Liver (tissue), 10 donors: ENCODE measurements at places on chromosomes 12 and 14.

GRCh38 chr12:7892186-7892980, 19.7 kb upstream of the SLC2A14 start:
- H3K27ac ChIP-seq: no peak overlapping the region
- H3K4me1 ChIP-seq: peaks cover 5% of the 10 kb centered on the region
- no peak overlapping the region for H3K4me3 ChIP-seq

DNA sequence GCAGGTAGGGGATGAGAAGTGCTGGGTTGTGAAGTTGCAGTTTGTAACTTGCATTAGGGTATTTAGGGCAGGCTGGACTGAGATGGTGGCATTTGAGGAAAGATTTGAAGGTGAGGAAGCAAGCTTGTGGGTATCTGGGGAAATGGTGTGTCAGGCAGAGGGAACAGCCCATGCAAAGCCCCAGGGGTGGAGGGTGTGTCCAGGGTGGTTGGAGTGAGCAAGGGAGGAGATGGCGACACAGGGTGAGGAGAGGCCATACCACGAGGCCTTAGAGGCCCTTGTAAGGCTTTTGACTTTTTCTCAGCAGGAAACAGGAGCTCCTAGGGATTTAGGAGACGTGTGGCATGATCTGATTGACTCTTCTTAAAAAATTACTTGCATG, 136.9 kb downstream of the NUAK1 start:
- H3K27ac ChIP-seq: no peak overlapping the region
- no peak for DNase-seq
- H3K36me3 ChIP-seq: no peaks in the 10 kb centered on the region
- no peaks in the 10 kb centered on the region for H3K4me1 ChIP-seq
- H3K27me3 ChIP-seq: no peaks in the 10 kb centered on the region
- no peak overlapping the region for H3K4me3 ChIP-seq

GRCh38 chr14:56324454-56324853, 206.2 kb downstream of the PELI2 start:
- no peak for DNase-seq
- H3K27ac ChIP-seq: no peak overlapping the region
- H3K27me3 ChIP-seq: no peaks in the 10 kb centered on the region
- H3K36me3 ChIP-seq: no peaks in the 10 kb centered on the region

DNA sequence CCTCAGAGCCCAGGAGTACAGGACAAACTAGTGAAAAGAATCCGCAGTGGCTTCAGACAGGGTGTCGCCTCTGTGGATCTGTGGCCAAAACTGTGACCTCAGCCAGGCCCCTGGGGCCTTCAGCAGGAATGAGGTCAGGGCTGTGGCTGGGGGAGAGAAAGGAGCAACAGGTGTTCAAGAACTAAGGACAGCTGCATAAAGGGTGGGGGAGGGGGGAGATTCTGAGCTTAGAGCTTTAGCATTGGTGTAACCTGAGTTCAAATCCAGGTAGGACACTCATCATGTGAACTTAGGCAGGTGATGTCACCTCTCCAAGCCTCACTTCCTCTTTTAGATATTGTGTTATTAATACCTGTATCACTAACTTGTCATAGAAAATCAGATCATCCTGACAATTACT, 40.9 kb upstream of the CORO1C start:
- H3K36me3 ChIP-seq: no peaks in the 10 kb centered on the region
- peaks cover 4% of the 10 kb centered on the region for H3K4me1 ChIP-seq

- no peak overlapping the region for H3K27ac ChIP-seq
- H3K4me1 ChIP-seq: no peaks in the 10 kb centered on the region
- no peak for DNase-seq
- no peaks in the 10 kb centered on the region for H3K27me3 ChIP-seq
- no peaks in the 10 kb centered on the region for H3K36me3 ChIP-seq
Measured at GRCh38 chr12:107493135-107493494, 192.5 kb upstream of the PWP1 start.

GRCh38 chr12:57444744-57445143, 10.2 kb downstream of the INHBC start:
- H3K27me3 ChIP-seq: no peaks in the 10 kb centered on the region
- peaks cover 18% of the 10 kb centered on the region for H3K36me3 ChIP-seq
- no peak for DNase-seq
- no peak overlapping the region for H3K27ac ChIP-seq
